ENCODE measurements at places on chromosomes 4 and X.

GRCh38 chrX:107204068-107204605, 2.1 kb downstream of the NUP62CL start:
- DNase-seq, result peak; percentile 0

GRCh38 chr4:3530051-3530450, 2.2 kb downstream of the LRPAP1 start:
- no peak for DNase-seq

GRCh38 chrX:116667346-116668134, 204.8 kb upstream of the CT83 start:
- DNase-seq, result peak; percentile 14

- DNase-seq, result no peak
These were observed 386.2 kb downstream of the RAB28 start for GRCh38 chr4:13097971-13098370.

DNA sequence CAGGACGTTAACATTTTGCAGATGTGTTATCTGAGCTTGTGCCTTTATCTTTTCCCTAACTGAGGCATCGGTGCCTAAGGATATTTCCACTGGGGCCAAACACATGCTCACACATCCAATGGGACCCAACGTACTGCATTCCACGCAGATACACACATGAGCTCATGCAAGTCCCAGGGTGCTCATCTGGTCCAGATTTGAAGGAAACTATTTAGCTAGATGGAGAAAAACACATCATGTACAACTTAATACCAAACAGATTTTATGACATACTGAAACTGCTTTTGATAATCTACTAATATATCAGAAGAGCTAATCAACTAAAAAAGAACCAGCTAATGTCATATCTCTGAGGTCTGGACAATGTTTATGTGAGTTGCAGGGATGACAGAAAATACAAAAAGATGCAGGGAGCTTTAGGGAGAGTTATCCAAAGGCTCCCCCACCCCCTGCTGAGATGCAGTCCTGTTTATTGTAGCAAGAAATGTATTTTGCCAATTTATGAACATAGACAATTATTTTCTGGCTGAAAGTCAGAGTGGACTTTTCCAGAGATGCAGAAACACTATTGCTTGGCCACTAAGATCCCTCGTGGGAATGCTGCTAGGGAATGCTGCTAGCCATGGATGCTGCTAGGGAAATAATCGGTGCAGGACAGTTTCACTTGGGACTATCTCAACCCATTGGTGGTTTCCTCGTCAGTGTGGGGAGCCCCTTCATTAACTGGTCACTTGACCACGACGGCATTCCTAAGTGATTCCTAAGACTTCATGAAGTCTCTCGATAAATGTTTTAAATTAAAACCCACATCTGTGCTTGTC, 172.8 kb downstream of the SMIM20 start:
- DNase-seq, result peak; percentile 75

DNA sequence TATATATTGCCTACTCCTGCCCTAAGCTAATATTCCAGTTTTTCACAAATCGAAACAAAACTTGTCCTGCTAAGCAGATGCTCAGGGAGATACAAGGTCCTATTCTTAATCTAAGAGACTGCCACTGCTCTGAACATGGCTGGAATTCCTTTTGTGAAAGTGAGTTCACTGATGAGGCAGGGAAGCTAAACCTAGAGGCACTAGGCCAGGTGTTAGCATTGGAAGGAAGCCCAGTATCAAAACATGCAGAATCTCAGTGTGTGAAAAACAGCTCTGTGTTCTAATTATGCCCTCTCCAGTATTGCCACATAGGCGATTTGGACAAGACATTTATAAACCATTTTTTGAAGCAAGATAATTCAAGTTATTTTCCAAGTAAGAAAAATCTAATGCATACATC, 47.6 kb downstream of the ABCG2 start:
- no peak for DNase-seq

DNA sequence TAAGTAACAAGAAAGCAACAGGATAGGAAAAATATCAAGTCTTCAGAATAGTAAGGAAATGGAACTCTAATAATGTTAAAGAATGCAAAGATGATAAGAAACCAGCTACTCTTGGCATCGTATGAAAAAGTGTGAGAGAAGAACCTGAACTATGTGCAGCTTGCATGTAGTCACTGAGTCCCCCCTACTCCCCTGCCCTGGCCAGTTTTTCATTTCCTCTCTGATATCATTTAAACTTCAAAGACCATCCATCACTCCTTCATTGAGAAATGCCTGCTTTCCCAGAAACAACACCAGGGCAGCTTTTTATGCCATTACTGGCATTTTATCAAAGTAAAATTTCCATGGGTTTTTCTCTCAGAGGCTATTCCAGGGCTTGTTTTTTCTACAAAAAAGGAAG, 28.1 kb downstream of the INPP4B start:
- peak; percentile 11 for DNase-seq

DNA sequence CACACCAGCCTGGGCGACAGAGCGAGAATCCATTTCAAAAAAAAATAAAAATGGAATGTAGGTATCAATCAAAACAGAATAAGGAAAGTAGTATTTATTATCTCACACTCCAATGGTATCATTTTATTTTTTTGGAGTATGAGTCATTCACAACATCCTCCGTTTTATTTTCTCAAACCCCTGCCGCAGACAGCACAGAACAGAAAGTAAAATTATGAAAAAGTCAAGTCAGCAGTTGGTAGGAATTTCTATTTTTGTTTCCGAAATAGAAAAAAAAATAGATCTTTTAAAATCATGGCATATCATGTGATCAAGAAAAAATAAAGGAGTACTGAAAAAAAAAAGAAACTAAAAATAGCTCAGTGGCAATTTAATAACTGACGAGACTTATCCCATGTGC, 490.7 kb upstream of the TENM3 start:
- DNase-seq, result no peak

DNA sequence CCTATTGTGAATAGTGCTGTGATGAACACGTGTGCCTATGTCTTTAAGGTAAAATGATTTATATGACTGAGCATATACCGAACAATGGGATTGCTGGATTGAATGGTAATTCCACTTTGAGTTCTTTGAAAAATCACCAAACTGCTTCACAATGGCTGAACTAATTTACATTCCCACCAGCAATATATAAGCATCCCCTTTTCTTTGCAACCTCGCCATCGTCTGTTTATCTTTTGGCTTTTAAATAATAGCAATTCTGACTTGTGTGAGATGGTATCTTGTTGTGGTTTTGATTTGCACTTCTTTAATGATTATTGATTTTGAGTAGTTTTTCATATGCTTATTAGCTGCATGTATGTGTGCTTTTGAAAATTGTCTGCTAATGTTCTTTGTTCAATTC, 31.8 kb upstream of the UGT2A1 start:
- no peak for DNase-seq

DNA sequence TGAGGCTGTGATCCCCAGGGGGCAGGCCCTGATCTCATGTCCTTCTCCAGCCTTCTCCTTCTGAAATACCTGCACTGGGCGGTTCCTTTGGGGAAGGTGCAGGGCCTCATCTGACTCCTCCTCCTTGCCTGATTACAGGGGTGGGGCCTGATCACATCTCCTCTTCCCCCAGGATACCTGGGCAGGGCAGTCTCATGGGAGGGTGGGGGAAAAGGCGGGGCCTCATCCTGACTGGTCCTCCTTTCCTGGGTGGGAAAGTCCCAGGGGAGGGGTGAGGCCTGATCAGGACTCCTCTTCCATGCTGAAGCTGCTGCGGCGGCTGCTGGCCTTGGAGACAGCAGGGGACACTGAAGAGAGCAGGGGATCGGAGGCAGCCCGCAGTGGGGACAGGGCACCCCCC, 13.3 kb downstream of the TFE3 start:
- DNase-seq, result no peak

DNA sequence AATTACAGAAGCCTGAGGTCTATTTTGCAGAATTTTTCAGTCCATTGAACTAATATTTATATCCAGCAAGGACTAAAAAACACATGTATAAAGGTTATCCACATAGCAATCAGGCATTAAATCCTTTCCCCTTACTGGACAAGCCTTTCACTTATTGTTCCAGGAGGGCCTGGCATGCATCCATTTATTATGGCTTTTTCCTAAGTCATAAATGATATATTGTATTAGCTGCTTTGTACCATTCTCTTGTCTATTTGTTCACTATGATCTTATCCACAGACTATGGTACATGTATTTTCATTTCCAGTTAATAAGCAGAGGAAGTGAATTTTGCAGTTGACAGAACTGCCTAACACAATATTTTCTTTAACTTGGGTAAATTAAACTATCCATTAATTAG, 105.4 kb upstream of the ANK2 start:
- no peak for DNase-seq

- no peak for DNase-seq
These were observed 1138.1 kb downstream of the ARAP2 start for GRCh38 chr4:35106091-35106734.

- DNase-seq, result peak; percentile 61
These were observed 192.1 kb downstream of the SPRY1 start for GRCh38 chr4:123588631-123589241.

DNA sequence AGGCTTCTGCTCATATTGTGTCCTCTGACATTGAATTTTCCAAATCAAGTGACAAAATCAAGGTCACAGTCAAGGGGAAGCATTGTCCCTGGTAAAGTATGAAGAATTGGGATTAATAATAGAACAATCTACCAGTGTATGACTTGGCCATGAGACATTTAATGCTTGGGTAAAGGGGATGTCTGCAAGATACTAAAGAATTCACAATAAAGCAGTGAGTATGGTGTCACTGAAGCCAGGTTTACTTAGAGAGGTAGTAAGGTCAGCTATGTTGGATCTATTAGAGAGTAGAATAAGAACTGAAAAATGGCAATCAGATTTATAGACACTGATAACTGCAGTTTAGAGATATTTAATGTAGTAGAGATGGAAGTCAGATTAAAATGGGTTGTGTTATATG, 349.2 kb downstream of the BMPR1B start:
- DNase-seq, result no peak

DNA sequence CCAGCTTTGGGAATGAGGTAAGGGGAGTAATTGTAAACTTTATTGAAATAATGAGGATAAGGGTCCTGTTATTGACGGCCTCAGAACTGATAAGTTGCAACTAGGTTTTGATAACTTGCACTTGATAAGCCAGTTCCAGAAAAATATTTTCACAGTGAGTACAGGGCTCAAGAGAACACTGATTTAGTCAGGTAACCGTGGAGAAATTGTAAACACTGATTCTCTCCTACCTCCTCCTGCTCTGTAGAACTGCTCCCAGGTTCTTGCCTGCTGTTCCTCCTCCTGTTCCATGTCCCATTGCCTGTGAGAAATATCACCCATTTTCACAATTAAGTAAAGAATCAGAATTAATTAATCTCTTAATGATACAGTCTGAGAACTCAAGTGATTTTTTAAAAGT, 55.0 kb upstream of the CXXC4 start:
- no peak for DNase-seq

GRCh38 chr4:146049802-146050201, 111.2 kb upstream of the ZNF827 start:
- DNase-seq, result no peak

- DNase-seq, result no peak
These were observed 734.1 kb downstream of the ADGRL3 start for GRCh38 chr4:61934198-61934597.

GRCh38 chr4:174401471-174402130, 117.9 kb downstream of the CEP44 start:
- DNase-seq, result no peak

DNA sequence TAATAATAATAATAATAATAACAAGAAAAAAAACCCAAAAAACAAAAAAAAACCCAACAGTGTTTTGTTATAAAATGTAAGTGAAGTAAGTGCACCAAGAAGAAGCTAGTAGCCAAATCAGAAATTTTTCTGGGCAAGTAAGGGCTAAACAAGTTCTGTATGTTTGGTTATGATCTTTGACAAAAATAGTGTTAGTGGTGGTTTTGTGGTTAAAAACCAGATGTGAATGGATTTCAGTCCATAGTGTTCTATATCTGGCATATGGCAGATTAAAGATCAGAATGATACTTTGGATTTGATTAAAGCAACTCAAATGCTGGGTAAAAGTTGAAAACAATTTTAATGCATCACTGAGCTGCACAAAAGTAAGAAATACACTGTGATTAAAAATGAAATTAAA, 116.5 kb upstream of the NDST4 start:
- no peak for DNase-seq

Data from tongue (tissue), 3 donors.